ENCODE measurements at places on chromosomes 5 and 9.

DNA sequence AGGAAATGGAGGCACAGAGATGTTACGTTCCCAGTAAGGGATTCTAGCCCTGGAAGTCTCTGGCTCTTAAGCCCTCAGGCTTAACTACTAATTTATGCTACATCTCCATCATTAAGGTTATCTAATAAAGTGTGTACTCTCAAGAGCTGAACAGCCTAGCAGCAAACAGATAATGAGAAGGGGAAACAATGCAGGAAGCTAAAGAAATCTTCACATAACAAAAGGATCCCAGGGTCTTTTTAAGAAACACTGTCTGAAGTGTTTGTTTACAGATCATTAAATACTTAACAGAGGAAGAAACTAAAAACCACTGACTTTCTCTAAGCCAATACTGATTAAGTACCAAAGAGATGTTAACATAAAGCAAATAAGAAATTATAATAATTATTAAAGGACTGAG is 129.0 kb downstream of the PAPPA start:
- DNase-seq, result no peak

GRCh38 chr5:91266184-91266705 is 116.9 kb downstream of the ARRDC3 start:
- DNase-seq, result no peak

- DNase-seq, result no peak
These were observed 17.7 kb upstream of the UBAC1 start for GRCh38 chr9:135978642-135979546.

DNA sequence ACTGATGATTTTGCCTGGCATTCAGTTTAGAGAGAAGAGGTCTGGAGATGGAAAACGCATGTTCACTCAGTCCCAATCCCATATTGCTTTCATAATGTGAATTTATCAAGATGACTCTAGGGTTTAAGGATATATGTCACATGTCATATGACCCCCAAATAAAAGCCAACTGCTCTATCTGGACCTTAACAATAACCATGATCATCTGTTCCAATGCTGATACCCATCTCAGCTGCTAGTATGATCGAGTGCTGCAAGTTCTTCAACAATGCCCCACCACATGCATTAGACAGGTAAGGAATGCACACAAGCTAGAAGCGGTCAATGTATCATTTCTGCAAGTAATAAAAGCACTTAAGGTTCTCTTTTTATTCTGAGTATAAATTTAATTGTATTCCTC is 91.8 kb downstream of the OXCT1 start:
- DNase-seq, result no peak

- peak; percentile 92 for DNase-seq
These were observed at the start of gene LNPEP for GRCh38 chr5:96935559-96936430. TSS of gene LNPEP (plus strand) at chr5:96936080. CDS start at chr5:96936156, 76 bp downstream.

GRCh38 chr9:111676116-111676515 is 14.7 kb downstream of the GNG10 start:
- DNase-seq, result no peak

GRCh38 chr5:169424279-169424655 is 123.3 kb upstream of the SLIT3 start:
- no peak for DNase-seq

GRCh38 chr5:97182571-97183099 is 412 bp downstream of the RIOK2 start:
- DNase-seq, result no peak

- no peak for DNase-seq
These were observed 227.3 kb upstream of the DAB2 start for GRCh38 chr5:39652036-39652435.

DNA sequence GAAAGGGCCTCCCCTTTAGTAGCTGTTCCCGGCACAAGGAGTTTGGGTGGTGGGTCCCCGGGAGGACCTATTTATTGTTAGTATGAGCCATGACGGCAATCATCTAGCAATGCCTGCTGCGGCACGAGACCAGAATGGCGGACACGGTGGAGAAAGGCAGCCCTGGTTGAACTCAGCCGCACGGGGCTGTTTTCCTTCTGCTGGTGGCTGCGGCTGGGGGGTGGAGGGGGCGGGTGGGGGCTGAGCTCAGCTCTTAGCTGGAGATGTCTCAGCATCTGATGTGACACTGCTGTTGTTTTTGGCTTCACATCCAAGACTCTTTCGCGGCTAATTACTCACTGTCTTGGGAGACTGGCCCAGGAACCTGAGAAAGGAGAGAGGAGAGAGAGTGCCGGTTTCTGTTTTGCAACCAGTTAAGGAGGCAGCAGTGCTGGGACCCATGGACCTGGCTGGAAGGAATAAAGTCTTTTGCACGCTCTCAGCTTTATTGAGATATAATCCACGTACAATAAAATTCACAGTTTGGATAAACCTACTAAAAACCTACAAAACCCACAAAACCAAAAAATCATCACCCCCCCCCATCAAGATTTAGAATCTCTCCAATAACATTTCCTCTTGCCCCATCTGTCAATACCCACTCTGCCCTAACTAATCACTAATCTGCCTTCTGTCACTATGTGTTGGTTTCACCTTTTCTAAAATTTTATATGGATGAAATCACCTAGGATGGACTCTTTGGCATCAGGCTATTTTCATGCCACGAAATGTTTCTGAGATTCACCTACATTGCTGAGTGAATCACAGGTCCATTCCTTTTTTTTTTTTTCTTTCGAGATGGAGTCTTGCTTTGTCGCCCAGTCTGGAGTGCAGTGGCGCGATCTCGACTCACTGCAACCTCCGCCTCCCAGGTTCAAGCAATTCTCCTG is 81.8 kb upstream of the NEURL1B start:
- no peak for DNase-seq

GRCh38 chr5:137753691-137754187 is 424 bp downstream of the HNRNPA0 start:
- DNase-seq, result no peak

DNA sequence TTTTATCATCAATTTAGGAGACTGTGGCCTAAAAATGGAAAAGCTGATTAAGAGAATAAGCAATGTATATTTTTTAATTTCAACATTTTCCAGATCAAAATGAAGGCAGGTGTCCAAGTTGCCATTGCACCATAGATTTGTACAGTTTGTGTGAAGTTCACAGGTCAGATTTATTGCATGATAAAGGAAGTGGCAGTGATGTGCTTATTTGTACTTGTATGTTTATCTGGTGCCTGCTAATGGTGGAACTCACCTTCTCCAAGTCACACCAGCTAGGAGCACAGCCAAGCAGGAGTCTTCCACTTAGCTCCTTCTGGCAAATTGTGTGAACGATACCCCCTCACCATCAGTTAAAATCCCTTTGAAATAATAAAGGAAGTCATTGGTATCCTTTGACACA is 37.8 kb upstream of the ANKRD31 start:
- DNase-seq, result no peak

DNA sequence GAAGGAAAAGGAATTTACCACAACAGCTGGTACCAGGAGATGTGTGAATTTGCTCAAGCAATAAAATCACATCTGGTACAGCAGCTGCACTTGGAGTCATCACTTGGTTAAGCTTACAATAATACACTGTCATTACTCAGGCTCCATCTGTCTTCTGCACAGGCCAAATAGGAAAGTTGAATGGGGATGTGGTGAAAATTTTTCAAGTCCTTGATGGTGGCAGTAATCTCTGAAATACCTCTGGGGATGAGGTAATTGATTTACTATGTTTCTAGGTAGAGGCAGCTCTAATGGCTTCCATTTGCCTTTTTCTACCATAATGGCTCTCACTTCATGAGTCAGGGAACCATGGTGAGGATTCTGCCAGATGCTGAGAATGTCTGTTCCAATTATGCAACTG is 206.8 kb upstream of the ATP10B start:
- DNase-seq, result no peak

- DNase-seq, result no peak
These were observed 140.8 kb downstream of the CAMK4 start for GRCh38 chr5:111364992-111365391.

DNA sequence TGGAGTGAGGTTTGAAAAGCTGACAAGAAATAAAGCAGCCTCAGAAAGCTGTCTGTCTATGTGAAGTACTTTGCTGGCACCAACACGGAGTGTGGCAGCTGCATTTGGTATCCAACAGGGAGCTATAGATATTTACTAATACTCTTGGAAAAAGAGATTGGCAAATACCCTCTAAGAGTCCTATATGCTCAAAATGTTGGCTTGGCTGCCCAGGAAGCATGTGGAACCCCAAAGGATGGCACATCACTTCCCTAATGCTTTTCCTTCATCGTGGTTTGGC is 398.3 kb downstream of the TLE4 start:
- no peak for DNase-seq

DNA sequence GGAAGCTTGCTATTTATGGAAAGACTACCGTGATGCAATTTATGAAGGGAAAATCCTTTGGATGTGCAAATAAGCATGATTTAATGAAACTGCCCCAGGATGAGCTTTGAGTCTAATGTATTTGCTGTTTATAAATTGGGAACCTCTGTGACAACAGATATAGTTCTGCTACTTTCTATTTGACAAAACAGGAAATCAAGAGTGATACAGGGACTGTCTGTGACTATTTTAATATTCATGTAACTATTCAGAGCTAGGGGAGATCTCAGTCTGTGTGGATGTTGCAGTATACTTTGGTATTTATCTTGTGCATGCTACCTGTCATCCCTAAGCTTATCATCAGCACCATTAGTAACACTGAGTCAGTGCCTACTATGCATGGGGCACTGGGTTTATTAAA is 132.1 kb downstream of the PDZD2 start:
- DNase-seq, result no peak
